ELF-1 (cell line): ENCODE measurements at places on chromosomes 7 and 10.
A peak's percentile ranks its signal among the peaks of the same experiment; 100 is the strongest.

- no peak for DNase-seq
Observed at GRCh38 chr10:131872011-131872826, 28.6 kb upstream of the PPP2R2D start.

- DNase-seq, result no peak
Observed at GRCh38 chr10:128863823-128864405, 603.1 kb upstream of the MGMT start.

DNA sequence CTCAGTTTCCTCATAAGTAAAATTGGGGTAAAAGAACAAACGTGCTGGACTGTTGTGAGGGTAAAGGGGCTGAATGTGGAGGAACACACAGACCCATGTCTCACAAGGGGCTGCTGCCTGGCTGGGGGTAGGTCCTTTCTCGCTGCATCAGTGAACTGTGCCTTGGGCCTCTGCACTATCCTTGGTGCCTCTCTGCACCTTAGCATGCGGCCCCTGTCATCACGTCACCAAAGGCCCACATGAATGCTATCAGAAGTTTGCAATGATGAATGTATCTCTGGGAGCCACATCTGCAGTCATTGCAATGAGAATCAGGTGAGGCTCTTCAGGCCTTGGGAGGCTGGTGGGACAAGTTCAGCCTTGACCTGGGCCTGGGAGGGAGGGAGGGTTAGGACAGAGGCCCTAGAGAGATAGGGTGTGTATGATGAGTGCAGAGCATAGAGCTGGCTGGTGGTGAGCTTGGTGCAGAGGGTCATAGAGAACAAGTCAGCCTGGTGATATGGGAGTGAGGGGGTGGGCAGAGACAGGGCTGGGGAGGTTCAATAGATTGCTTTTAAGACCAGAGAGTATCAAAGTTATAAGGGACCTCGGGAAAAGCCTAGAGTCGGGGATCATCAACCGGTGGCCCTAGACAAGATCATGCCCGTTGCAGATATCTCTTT is 308.4 kb downstream of the RPS24 start:
- DNase-seq, result no peak

GRCh38 chr7:128906766-128907559 is 3.5 kb downstream of the KCP start:
- DNase-seq, result no peak

GRCh38 chr7:70588191-70588921 is 543.6 kb upstream of the GALNT17 start:
- DNase-seq, result no peak

GRCh38 chr7:122790132-122790531 is 87.4 kb upstream of the RNF148 start:
- no peak for DNase-seq

DNA sequence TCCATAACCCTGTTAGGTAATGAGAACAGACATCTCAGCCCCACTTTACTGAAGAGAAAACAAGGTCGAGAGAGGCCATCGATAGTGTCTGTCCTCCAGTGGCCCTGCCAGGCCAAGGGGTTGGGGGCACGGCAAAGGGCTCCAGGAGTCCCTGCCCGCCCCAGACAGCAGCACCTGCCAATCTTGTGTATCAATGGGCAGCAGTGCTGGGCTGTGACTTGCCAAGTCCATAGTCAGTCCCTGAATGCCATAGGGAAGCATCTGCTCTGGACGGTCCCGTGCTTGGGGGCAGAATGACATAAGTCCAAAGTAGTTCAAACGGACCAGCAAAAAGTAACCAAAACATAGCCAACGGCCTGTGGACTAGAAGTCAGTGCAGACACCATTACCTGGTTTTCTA is 33.2 kb downstream of the DLG5 start:
- no peak for DNase-seq

GRCh38 chr10:30227481-30227880 is 121.6 kb downstream of the MTPAP start:
- no peak for DNase-seq

- no peak for DNase-seq
Observed at GRCh38 chr7:151091988-151092387, 5.7 kb downstream of the AGAP3 start.

GRCh38 chr10:48771234-48771633 is 86.6 kb downstream of the WDFY4 start:
- no peak for DNase-seq

DNA sequence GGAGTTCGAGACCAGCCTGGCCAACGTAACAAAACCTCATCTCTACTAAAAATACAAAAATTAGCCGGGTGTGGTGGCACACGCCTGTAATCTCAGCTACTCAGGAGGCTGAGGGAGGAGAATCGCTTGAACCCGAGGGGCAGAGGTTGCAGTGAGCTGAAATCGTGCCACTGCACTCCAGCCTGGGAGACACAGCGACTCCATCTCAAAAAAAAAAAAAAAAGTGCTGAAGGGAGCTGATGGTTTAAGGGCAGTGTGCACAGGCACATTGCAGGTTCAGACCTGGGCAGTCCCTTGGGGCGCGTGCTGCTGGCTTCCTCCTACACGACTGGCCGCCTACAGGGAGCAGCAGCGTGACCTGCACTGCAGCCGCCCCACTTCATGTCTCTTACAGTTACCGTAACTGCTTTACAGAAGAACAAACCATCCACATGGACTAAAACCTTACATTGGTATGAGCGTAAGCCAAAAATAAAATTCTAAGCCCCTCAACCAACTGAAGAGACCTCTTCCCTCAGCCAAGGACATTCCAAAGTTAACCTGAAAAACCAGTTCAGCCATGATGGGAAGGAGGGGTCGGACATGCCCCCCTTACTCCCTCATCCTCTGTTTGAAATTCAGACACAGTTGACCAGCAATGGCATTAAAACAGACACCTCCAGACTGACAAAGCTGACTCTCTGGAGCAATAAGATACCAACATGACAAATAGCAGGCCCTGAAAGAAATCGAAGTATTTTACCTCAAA is 262.2 kb downstream of the ZMYND11 start:
- DNase-seq, result peak; percentile 77

DNA sequence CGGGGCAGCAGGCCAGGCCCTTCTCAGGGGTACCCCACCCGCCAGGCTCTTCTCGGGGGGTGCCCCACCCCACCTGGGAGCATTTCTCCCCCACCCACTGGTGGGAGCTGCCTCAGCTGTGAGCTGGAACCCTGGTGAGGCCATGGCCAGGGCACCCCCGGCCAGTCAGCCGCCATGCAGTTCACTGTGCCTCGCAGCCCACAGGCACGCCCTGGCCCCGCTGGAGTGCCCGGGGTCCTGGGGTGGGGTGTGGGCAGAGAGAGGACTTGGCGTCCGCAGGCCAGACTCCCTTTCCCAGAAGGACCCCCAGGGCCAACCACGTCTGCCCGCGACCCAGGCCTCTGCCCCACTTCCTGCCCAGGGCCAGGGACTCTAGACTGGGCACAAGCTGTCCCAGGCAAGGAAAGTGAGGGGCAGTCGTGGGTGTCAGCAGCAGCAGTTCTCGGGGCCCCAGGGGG is 13.1 kb downstream of the DPYSL4 start:
- DNase-seq, result no peak

GRCh38 chr7:41652267-41652666 is 50.6 kb downstream of the INHBA start:
- no peak for DNase-seq

DNA sequence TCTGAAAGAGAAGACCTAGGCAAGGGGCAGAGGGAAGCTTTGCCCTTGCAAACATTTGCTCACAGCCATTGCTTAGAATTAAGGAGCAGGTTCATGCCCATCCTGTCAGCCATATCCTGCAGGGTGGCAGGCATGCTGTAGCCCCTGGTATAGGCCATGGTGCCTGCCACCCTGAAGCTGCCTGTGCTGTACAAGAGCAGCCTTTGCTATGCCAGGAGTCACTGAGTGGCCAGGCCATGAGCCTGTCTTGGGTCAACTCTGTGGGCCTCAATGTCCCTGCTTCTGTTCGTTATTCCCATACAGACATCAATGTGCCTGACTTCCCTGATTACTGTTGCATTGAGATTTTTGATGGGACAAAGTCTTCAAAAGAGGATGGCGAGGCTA is 368 bp upstream of the SVOPL start:
- DNase-seq, result no peak

- DNase-seq, result no peak
Observed at GRCh38 chr7:38830826-38831225, 78.2 kb downstream of the VPS41 start.

- DNase-seq, result no peak
Observed at GRCh38 chr10:3530783-3531645, 254.0 kb downstream of the KLF6 start.

DNA sequence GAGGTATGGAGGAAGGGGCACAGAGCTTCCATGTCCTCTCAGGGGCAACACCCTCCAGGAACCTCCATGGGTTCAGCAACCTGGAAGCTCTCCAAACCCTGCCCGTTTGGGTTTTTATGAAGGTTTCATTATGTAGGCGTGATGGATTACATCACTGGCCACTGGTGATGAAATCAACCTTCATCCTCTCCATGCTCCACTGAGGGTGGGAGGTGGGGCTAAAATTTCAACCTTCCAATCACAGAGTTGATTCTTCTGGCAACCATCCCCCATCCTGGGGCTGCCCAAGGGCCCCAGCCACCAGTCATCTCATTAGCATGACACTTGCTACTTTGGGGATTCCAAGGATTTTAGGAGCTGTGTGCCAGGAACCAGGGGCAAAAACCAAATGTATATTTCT is 90.1 kb downstream of the TEX36 start:
- no peak for DNase-seq

DNA sequence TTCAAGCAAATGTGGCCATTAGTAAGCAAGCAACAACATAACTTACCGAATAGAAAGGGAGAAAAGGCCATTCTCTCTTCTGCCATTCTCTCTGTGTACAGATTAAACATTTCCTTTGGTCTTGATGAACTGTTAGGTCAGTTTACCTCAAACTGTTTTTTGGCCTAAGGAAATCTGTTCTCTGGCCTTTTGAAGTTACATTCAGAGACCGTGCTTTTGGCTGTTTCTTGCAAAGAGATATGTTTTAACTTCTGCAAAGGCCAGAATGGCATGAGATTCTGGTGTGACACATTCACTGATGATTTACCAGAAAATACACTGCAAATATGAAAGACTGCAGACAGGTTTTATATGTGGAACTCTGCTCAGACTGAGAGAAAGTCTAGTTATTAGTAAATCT is 22.2 kb downstream of the AHR start:
- DNase-seq, result no peak

DNA sequence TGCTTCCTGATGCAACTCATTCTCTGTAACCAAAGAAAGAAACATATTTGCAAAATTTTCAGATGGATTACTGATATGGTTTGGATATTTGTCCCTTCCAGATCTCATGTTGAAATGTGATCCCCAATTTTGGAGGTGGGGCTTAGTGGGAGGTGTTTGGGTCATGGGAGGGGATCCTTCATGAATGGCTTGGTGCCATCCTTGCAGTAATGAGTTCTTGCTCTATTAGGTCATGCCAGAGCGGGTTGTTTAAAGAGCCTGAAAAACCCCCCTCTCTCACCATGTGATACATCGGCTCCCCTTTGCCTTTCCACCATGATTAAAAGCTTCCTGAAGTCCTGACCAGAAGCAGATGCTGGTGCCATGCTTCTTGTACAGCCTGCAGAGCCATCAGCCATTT is 43.8 kb upstream of the PRKG1 start:
- DNase-seq, result no peak

GRCh38 chr7:128152721-128153120 is 88.4 kb upstream of the LEP start:
- DNase-seq, result no peak

GRCh38 chr10:50613150-50613549 is 10.6 kb downstream of the SGMS1 start:
- DNase-seq, result peak; percentile 10

DNA sequence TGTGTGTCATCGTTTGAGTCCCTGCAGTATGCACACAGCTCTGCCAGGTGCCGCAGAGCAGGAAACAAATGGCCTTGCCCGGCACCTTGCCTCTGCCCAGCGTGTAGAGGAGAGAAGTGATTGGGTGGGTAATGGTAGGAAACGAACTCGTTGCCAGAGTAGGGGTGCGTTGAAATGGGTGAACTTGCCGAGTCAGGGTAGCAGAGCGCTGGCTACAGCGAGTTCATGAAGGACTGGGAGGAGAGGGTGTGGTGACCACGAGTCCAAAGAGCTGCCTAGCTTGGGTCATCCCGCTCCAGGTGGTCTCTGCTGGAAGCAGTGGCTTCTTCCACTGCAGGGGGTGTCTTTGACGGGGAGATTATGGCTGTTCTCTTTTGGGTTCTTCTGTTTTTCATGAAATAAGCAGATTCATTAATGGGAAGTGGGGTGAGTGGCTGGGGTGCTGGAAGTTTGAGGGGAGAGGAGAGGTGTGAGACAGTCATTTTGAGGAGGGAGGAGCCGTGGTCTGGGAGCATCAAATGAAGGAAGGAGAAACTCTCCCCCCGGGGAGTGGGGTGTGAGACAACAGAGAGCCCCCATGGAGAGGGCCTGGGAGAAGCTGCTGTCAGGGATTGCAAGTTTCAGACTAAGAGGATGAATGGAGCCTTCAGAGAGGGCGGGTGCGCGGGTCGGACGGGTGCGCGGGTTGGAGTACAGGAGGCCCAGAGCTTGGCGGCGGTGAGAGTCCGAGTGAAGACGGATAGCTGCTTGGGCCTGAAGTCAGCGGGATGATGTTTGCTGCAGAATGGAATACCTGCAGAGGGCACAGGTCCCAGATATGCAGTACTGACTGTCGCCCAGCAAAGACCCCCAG is 26.2 kb downstream of the PPP2R2D start:
- no peak for DNase-seq

- no peak for DNase-seq
Observed at GRCh38 chr10:89662596-89662995, 17.6 kb upstream of the PANK1 start.

GRCh38 chr7:26694141-26694540 is 170.2 kb downstream of the SKAP2 start:
- no peak for DNase-seq

GRCh38 chr10:71068861-71069271 is 143.5 kb upstream of the UNC5B start:
- peak; percentile 28 for DNase-seq

DNA sequence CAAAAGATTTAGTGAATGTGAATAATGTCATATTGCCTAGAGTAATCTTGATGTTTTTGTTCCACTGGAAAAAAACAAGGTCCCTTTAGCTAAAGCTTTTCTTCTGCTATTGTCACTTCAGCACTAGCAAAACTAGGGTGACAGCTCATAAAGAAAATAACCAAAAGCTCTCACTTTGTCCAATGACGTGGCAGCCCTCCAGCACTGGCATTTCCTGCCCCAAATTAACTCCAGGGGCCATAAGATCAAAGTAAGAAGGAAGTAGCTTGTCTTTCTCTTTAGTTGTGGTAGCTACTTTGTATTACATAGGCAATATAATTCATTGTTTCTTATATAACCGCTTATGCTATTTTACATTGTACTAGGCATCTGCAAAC is 47.3 kb downstream of the LRRN3 start:
- DNase-seq, result peak; percentile 22

DNA sequence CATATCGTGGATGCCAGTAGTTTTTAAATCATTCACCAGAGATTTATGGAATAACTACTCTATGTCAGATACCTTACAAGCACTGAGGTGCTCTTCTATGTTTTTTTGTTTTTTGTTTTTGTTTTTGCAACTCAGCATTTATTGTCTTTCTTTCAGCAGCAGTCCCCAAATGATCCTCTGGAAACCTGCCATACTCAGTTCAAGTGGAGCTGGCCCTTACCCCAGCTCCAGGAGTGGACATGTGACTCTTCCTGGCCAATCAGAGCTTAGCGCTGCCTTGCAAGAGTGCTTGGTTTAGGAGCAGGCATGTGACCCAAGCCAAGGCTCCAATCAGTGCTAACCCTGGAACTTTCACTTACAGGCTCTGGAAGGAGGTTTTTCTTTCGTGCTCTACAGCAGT is 356.6 kb upstream of the ZMIZ1 start:
- DNase-seq, result no peak

- DNase-seq, result no peak
Observed at GRCh38 chr7:85474234-85474633, 287.4 kb upstream of the SEMA3D start.
